ENCODE measurements at places on chromosomes 12 and 14.

DNA sequence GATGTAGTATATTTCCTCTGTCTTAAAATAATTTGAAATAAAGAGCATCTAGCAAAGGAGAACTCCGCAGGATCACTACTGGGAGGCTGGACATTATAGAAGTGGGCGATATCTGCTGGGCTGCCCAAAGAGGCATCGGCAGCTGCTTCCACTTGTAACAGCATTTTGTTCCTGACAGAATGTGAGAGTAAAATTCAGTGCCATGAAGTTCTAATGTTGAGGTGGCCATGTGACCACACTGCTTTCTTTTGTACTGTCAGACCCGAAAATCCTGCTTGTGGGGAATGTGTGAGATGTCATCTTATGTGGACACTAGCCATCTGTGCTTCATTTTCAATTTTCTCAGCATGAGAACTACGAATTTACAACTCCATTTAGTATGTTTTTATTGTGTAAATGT lies 151.9 kb downstream of the ACSS3 start:
- no peak for DNase-seq

DNA sequence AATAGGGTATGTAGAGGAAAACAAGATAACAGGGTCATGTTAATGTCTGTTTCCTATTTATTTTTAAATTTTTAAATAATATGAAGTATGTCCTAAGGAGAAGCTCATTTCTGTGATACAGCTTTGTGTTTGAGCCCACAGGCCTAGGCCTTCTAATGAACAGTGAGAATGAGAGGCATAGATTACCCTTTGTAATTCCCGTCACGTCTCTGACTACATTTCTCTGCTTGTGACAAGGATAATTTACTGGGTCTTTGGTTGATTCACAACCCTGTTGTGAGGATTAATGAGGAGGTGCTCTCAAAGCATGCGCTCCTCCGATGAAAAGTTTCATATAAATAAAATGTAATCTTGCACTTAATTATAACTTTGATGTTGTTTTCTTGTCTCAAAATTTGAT lies 56.1 kb downstream of the SYT10 start:
- no peak for DNase-seq

GRCh38 chr12:93061473-93062419 lies 132.7 kb upstream of the EEA1 start:
- no peak for DNase-seq

- DNase-seq = no peak
Observed at GRCh38 chr14:94466706-94467370, 9.2 kb downstream of the SERPINA9 start.

- DNase-seq = no peak
Observed at GRCh38 chr12:117485984-117486839, 124.8 kb upstream of the NOS1 start.

- DNase-seq = no peak
Observed at GRCh38 chr12:89765959-89766824, 57.6 kb upstream of the ATP2B1 start.

- peak; percentile 45 for DNase-seq
Observed at GRCh38 chr12:1605129-1606020, 11.0 kb upstream of the FBXL14 start.

- no peak for DNase-seq
Observed at GRCh38 chr14:20680843-20681347, 3.5 kb upstream of the RNASE4 start.

GRCh38 chr14:67863223-67863622 lies 43.6 kb downstream of the RAD51B start:
- no peak for DNase-seq

DNA sequence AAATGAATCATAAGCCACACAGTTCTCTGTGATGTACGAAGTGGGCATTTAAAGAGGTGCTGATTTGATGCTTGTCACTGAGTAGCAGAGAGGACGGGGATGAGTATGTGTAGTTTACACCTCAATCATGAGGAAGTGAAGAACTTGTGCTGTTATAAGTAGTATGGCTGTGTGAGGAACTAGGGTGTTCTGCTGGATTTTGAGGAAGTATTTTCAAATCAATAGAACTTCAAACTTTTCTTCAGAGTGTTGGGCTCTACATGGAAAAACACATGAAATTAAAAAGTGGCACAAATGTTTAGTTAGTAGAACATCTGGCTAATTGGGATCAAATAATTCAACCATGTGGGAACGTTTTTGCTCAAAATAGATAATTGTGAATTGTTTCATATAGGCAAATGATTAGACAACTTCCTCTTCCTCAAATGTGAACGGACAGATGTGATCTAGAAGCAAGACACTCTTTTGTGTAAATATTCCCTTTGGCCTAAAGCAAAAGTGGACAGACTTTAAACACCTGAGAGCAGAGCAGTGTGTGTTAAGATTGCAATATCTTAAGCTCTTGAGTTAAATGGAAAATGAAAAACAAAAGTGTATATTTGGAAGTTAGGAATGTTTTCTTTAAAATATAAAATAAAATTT lies 168.5 kb downstream of the NAV3 start:
- DNase-seq = no peak

DNA sequence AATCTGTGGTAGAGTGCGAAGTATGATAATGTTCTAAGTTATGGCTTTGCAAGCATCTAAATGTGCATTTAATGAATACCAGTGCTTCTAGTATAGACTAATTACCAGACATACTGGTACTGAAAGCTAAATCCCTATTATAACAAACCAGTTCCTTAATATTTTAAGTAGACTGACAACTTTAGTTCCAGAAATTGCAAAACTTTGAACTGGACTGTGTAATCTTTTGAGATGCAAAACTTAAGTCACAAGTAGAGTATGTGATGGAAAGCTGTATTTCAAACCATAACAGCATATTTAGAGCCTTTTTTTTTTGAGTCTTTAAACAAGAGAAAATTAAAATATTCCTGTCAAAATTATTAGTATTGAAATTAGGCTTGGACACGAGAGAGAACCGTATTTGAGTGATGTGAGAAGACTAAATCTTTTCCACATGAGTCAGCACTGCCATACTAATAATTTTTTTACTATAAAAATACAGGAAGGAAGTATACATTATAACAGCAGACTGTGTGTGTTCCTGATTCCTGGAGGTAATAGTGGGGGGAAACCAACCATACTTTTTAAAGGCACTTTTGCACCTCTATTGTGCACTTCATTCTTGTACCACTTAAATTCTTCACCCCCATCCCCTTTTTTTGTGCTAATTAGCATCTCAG lies 45.5 kb downstream of the PPM1A start:
- no peak for DNase-seq

GRCh38 chr12:105331805-105332251 lies 1.3 kb downstream of the C12orf75 start:
- peak; percentile 16 for DNase-seq

DNA sequence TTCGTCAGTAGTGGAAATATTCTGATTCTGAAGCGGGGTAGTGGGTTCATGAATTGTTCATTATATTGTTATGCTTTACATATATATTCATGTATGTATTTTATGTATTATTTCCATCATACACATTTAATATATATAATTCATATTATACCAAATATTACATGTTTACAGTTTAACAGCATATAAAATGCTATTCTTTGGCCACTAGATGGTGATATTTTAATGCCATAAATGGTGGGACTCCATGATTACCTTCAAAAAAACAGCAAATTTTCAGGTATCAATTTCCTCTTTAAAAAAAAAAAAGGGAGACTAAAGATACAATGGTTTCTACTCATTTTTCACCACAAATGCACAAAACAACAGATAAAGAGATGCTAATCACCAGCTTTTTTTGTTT lies 41.0 kb downstream of the BDKRB1 start:
- no peak for DNase-seq

GRCh38 chr12:122354958-122355641 lies 67.4 kb downstream of the CLIP1 start:
- no peak for DNase-seq

DNA sequence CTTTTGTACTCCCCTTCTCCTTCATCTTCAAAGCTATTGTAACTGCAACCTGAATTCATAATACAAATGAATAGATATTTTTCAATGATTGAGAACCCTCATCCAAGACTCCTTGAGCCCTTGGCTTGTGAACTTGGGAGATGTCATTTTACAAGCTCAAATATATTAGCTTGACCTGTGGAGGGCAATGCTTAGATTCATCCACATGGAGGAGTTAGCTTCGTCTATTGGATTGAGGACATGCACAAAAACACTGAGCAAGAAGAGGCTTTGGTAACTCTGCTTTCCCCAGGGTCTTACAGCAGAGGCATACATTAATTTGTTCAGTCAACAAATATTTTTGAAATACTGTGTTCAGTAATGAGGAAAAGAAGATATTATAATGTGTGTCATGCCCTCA lies 101.1 kb downstream of the OTOGL start:
- no peak for DNase-seq

- DNase-seq = no peak
Observed at GRCh38 chr12:94616203-94616729, 34.1 kb downstream of the TMCC3 start.

GRCh38 chr12:47160316-47161244 lies 80.8 kb upstream of the AMIGO2 start:
- DNase-seq = no peak

- DNase-seq = no peak
Observed at GRCh38 chr12:75960086-75960910, 71.3 kb downstream of the PHLDA1 start.

DNA sequence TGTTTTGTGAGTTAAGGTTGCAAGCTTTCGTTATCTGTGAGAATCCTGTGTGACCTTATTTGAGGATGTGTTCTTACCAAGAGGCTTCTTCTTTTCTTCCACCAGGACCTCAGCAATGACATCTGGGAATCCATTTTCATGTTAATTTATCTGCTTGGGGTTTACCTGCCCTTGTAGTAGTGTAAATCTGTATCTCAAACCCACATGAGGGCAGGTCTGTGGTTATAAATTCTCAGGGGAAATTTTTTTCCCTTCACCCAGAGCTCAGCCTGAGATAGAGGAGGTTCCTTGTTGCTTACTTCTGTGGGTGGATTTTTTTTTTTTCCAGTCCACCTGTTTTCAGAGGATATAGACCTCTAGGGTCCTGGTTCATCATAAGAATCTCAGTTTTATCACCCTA lies 70.8 kb downstream of the AKAP6 start:
- DNase-seq = no peak

DNA sequence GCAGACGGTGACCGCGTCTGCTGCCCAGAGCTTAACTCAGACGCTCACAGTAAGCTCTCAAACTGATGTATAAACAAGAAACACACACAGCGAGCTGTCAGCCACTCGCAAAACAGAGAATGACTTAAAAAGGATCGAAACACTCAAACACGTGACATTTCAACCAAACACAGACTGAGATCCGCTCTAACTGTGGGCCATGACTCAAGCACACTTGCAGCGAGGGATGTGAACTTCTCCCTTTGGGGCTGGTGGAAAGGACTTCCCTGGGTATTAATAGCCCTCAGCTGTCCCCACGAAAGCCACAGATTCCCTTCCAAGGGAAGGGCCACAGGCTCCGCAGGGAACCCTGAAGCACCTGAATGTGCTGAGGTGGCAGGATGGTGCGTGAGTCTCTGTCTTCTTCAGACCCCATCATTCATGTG lies 29.1 kb downstream of the CCDC88C start:
- DNase-seq = no peak

- no peak for DNase-seq
Observed at GRCh38 chr14:53875324-53875897, 81.2 kb downstream of the BMP4 start.

Data from activated CD4-positive, alpha-beta T cell treated with anti-CD3 and anti-CD28 coated beads, Interleukin-2, amount 50 U/mL, for 1 hour (primary cell).